ENCODE measurements at places on chromosomes 5 and 9.

DNA sequence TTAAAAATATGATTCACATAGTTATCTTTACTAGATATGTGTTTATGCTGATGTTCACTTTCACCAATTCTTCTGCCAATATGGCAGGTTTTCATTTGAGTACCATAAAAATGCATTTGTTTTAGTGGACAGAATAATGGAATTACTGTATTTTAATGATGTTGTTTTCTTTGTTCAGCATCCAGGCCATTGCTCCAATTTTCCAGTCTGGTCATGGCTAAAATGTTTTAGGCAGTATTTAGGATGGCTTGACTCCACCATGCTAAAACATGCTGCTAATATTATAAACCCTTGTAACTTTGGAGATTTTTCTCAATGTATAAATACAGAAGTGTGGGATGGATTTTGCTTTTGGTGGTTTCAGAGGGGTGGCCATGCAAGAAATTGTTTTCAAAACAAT lies 273.0 kb upstream of the RPS23 start:
- no peak for DNase-seq

- no peak for DNase-seq
These were observed 57.0 kb downstream of the ADAMTS2 start for GRCh38 chr5:179288101-179288808.

GRCh38 chr9:7816021-7816420 lies 16.4 kb upstream of the DMAC1 start:
- no peak for DNase-seq

DNA sequence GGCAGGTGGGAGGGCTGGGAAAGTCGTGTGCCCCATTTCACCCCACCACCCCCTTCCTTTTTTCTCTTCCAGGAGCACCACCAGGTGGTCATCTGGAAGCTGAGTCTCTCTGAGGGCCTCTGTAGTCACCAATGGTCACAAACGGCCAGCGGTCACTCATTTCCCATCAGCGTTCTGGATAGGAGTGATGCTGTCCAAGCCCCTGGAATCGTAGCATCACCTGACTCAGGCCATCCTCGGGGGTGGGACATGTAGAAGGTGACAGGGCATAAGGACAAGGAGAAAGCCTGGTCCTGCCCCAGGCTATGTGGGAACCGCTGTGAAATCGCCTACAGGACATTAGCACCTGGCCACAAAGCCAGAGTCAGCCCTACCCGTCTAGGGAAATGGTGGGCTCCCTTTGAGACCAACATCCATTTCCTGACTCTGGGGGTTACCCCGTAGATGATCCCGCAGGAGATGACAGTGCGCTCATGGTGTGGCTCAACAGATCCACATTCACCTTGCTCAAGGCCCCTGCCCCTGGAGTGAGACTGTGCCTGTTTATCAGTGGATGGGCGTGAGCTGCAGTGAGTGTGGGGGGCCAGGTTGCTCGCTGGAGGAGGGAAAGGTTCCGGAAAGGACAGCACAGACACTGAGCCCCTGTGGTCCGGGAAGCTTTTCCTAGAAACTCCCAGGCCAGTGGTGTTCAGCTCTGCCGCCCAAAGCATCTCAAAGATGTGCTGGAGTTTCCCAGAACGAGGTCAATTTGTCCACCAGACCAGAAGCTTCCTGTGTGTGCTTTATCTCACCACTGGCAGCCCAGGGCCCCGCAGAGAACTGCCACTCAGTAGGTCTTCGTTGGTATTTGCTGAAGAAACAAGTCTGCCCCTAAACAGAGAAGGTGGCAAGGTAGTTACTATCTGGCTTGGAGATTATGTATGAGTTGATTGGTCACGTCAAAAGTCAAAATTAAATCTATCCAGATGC lies 61.1 kb upstream of the UNC5A start:
- no peak for DNase-seq
